ENCODE measurements at places on chromosomes 1 and 21.

- no peak for DNase-seq
These were observed 86.4 kb upstream of the ACTL8 start for GRCh38 chr1:17668624-17669175.

- DNase-seq, result no peak
These were observed 46.0 kb downstream of the CEP350 start for GRCh38 chr1:180000575-180000974.

DNA sequence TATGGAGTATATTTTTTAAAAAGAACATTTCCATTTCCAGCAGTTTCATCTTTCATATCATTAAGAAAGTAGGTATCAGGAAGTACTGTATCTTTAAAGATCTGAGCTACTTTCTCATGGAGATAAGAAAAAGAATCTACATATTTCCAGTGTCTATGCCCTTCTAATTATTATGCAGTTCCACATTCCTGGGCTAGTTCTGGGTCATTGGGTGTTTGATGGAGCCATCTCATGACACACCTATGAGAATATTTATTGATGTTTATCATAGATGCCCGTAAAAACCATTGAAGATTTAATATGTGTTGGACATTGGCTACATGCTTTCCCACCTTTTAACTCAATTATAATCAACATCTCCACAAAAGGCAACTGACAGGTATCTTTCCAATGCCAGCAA is 21.0 kb downstream of the LCE4A start:
- no peak for DNase-seq

DNA sequence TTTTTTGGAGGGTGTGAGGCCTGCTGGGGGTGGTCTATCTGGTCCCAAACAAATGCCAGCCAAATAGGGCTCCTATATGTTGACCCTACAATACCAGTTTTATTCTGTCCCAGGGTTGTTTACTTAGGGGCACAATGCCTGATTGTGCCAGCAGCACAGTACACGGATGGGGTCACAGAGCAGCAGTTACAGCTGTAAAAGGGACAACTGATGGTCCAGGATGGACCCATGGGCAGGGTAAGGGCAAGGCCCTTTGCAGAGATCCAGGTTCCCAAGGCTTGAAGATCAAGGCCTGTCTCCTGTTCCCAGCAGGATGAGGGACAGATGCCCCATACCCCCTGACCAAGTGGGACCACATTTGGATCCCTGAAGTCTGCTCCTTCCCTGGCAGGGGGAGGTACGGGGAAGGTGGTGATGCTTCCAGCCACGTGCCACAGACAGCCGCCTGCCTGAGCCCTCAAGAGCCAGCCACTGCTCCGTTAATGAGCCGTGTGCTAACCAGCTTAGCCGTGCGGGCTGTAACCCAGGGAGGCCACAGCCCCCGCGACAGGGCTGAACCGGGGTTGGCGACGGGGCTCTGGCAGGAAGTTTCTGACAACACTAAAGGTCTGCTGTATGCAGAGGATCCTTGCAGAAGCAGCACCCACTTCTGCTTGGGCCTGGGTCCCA is 18.2 kb downstream of the SLC6A9 start:
- no peak for DNase-seq

GRCh38 chr1:58779801-58780382 is 4.0 kb downstream of the JUN start:
- peak; percentile 6 for DNase-seq

DNA sequence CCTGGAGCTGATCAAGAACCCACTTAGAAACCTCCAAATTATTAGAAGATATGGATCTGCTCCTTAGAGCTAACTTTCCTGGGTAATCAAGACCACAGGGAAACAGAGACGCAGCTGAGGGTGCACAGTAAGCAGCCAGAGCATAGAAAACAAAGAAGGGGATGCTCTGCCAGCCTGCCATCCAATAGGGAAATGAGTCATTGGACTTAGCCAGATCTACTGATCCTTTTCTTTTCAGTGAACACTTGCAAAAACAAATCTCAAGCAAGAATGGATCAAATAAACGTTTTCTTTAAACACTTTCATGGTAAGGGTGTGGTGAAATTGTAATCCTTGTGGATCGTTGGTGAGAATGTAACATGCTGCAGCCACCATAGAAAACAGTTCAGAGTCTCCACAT is 474.0 kb downstream of the LTN1 start:
- DNase-seq, result no peak

- DNase-seq, result no peak
These were observed 227.2 kb downstream of the OLFM3 start for GRCh38 chr1:101769520-101769919.

DNA sequence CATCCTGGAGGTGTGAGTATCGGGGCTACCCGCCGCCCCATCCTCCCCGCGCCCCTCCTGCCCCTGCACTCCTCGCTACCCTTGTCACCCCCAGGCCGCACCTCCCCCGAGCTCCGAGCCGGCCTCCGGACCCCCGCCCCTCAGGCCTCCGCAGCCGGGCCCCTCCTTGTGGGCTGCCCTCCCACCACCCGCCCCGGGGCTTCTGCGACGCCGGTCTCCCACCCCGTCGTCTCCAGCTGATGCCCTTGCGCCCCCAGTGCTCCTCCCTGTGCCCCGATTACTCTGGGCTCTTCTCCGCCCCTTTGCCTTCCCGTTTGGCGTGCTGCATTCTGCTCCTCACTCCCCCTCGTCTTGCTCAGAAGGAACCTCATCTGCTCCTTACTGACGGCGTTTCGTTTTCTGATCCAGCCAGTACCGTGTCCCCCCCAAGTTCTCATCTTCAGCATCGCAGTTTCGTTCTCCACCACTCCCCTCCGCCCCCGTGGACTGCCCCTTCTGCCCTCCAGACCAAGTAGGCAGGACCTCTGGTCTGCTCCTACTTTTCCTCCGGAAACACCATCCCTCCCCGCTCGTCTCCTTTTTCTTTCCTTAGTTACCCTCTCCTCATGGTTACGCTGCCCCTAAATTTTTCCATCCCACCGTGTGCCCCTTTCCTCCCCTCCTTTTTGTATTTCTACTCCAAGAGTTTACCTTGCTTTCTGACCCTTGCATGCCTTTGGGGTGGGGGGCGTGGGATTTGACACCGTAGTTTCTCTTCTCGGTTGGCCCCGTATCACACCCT is 841 bp downstream of the SNX27 start:
- DNase-seq, result no peak

- DNase-seq, result no peak
These were observed 518.9 kb upstream of the NR5A2 start for GRCh38 chr1:199508653-199509052.

DNA sequence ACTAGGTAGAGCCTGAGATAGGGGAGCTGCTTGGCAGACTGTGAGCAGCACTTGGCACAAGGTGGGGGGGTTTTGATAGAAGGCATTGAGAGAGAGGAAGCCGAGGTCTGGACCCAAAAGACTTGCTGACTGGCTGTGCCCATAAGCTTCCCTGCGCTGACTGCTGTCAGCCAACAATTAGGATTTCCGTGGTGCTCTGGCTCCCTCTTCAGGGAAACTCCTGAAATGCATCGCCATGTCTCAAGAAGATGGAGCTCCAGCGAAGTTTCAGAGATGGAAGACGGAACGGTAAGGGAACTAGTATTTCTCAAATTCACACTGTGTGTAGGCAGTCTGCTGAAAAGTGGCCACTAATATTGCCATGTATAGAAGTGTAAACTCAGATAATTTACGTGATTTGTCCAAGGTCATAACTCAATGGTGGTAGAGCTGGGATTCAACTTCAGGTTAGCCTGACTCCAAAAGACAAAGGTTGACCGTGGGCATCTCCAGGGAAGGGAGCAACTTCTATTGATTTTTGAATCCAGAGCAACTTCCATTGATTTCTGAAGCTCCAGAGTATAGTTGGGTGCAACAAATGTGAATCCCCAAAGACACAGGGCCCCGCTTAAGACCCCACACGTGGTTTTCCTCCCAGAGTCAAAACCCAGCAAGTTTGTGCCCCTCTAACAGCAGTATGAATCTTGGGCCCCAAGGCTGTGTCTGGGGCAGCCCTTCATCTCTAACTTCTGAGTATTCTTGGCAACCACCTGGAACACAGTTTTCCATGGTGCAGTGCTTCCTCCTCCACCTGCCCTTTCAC is 44.5 kb upstream of the CRNN start:
- DNase-seq, result no peak

DNA sequence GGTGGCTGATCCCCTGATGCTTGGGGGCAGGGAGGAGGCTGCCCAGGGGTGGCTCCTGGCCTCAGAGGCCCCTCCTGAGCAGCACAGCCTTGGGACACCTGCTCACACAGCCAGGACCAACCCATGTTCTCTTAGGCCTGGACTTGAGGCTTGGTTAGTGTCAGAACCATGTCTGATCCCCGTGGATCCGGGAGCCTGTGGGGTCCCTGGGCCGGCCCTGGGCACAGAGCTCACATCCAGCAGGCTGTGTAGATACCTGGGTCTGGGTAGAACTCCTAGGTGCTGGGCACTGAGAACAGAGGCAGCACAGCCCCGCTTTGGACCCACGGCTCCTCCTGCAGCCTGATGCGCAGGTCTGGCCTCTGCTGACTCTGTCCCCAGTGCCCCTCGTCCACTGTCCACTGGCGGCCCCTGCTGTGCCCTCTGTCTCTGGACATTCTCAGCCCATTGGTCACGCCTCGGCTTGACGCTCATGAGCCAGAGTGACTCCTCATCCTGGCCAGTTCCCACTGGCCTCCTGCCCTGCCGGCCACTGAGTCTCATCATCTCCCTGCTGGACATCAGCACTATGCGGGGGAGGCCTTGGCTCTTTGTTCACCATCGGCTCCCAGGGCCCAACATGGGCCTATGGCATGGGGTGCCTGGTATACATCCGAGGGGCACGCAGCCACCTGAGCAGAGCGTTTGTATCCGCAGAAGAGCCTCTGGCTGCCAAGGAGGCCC is 70.2 kb downstream of the TRIM11 start:
- no peak for DNase-seq

DNA sequence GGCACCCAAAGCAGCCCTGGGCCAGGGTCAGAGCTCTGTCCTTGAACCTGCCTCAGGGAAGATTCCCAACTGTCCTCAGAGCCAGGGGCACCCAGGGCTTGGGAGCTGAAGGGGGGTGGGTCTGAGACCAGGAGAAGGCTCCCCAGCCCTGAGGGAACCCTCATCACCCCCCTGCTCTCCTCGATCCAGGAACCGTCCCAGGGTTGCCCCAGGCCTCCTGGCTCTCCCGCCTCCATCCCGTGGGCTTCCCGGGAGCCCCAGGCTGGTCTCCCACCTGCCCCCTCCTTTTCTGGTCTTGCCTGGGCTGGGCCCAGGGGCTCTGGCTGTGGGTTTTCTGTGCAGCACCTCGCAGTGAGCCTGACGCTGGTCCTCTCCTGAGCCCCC is 6.7 kb upstream of the SAMD11 start:
- DNase-seq, result no peak

GRCh38 chr1:210235363-210236053 is 2.9 kb downstream of the SERTAD4 start:
- DNase-seq, result no peak

DNA sequence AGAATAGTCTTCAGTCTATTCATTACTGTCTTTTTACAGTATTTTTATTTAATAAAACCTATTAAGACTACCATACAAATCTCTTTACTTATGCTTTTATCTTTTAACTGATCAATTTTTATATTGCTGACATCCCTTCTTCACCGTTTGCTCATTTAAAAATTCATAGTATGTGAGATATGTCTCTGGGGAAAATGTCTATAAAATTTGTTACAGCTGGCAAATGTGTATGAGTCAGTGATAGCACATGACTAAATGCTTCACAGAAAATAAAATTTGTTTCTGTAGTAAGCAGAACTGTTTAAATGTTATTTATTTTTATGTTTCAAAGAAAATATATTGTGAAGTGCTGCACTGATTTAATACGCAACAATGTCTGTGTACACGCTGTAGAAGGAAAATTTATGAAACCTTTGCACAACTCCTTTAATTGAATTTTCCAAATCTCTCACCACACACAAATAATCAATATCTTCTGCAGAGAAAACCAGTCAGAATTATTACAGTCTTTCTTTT is 74.2 kb downstream of the ITGB3BP start:
- DNase-seq, result no peak

DNA sequence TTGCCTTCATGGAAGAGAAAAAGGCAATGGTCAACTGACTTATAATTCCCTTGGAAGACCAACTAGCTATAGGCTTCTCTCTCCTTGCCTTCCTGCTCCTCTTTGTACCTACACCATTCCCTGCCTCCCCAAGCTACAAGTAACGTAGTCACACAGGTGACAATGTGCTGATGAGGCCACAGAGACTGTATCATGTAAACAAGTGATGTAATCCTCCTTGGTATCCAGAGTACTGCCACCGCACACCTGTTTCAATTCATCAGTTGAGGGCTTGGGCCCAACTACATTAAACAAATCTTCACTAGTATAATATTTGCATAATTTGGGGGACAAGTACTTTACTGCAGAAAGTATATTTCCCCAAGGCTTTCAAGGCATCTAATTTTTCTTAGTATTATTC is 76.4 kb upstream of the SCYL3 start:
- DNase-seq, result no peak

GRCh38 chr1:245516284-245516759 is 361.5 kb downstream of the KIF26B start:
- no peak for DNase-seq

GRCh38 chr1:33609739-33610138 is 137.3 kb downstream of the ZSCAN20 start:
- no peak for DNase-seq

- DNase-seq, result no peak
These were observed 87.1 kb upstream of the COL6A1 start for GRCh38 chr21:45894450-45894825.

DNA sequence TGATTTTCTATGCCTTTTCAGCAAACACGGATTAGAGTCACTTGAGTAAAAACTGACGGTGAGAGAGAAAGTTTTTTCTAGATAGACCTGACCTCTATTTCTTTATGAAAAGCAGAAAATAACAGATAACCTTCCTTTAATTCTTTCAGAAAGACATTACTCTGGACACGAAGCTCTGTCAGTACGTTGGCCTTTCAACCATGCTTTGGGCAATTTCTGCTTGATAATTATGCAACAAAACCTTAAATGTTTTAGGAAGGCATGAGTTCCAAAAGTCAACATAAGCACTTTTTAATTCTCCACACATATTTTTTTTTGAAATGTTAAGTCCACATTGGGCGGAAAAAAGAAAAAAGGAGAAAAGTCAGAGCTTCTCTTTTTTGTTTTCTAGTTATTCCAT is 137.8 kb downstream of the AKT3 start:
- no peak for DNase-seq

GRCh38 chr1:156069490-156070455 is 8.8 kb downstream of the RAB25 start:
- DNase-seq, result no peak

- no peak for DNase-seq
These were observed 66.3 kb upstream of the PPP2R5A start for GRCh38 chr1:212218911-212219310.

GRCh38 chr1:172002725-172003345 is 161.5 kb downstream of the DNM3 start:
- DNase-seq, result no peak

GRCh38 chr1:3070644-3071564 is 1.9 kb downstream of the PRDM16 start:
- DNase-seq, result no peak

Data from cerebellar nuclear complex (tissue), 1 donor.